ENCODE measurements at places on chromosomes 11 and 22.

- no peak for DNase-seq
Measured at GRCh38 chr11:44993971-44994704, 43.5 kb upstream of the TP53I11 start.

GRCh38 chr11:134317103-134317502, 14.7 kb upstream of the GLB1L2 start:
- DNase-seq = no peak

DNA sequence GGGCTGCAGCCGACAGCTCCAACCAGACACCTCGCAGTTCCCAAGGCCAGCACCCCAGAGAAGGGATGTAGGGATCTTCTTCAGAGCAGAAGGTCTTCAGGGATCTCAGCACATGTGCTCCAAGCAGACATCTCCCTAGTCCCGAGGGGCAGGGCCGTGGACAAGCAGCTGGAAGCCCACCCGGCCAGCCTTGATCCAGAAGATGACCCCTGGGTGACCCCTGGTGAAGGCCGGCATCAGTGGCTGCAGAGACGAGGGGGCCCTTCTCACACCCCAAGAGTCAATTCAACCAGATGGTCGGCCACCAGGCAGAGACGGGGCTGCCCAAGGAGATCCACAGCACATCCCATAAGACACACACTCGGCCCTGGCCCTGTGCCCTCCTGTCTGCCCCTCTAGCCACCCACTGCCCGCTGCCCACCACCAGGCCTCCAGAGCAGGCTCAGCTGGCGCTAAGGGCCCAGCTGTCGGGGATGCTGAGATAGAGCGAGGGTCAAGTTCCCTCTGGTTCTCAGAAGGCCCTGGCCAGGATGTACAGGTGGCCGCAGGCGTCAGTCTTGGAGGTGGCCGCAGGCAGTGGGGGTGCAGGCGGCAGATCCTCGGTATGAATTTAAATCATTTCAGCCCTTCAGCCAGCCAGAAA, 168.3 kb downstream of the BRD1 start:
- no peak for DNase-seq

- DNase-seq = no peak
Measured at GRCh38 chr11:38060136-38060535, 1462.1 kb upstream of the RAG2 start.

DNA sequence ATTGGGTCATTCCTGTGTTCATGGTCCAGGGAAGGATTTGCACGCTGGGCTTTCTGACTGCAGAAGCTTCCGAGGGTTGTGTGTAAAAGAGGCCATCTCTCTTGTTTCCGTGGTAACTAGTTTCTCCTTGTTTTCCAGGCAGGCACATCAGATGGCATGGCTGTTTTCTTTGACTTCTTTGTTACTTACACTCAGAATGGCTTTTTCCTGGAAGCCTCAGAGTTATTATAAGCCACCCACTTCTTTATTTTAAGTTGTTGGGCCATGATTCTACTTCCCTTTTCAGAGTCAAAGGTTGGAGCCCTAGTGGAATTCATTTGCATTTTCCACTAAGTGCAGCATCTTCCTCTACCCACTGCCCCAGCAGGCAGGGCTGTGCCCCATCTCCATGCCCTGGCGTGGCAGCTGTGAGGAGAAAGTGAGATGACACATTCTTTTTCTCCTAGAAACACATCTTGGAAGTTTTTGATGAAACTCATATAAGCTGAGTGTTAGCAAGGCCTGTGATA, 94.9 kb downstream of the PRR5L start:
- no peak for DNase-seq

- DNase-seq = peak; percentile 91
Measured at GRCh38 chr11:102109896-102110760, at the start of gene YAP1. Gene YAP1 (plus strand): TSS chr11:102110447. CDS start chr11:102110849, 402 bp downstream.

DNA sequence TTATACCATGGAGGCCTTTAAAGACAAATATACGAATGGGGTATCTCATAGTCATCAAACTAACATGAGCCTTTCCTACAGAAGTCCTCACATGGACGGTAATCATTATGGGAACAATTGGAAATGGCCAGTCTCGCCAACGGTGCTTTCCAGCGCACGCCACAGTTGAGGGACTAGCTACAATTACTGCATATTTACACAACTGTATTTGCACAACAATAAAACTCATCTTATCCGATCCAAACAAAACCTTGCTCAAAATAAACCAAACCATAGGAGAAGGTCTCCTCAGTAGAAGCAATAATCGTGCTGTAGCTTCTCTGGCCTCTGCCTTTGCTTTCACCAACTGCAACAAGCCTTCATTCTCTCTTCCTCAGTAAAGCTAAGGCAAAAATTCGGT, 5.9 kb downstream of the CADM1 start:
- no peak for DNase-seq

DNA sequence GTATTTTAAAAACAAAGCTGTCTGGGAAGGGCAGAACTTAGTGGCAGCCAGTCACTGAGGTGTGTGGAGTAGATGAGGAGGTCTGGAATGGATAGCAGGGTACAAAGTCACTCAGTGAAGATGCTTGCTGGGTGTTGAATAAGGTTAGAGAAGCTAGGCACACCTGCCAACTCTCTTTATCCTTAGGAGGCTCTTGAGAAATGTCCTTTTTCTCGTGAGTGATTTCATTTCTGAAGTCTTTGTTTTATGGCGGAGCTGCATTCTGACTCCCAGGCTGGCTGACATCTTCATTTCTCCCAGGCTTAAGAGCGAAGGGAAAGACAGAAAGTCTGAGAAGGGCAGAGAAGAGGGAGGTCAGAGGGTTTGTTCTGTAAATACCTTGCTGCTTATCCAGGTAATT, 31.0 kb downstream of the CECR2 start:
- DNase-seq = no peak

- DNase-seq = no peak
Measured at GRCh38 chr11:126823274-126823673, 177.3 kb downstream of the KIRREL3 start.

DNA sequence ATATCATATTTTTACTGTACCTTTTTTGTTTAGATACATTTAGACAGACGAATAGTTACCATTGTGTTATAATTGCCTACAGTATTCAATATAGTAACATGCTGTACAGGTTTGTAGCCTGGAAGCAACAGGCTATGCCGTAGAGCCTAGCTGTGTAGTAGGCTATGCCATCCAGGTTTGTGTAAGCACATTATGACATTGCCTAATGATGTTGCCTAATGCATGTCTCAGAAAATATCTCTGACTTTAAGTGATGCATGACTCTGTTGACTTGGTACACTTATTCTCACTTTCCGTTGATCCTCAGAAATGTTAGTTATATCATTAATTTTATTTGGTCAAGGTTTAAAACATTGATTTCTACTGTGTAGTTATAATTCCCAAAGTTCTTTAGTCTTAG, 39.9 kb downstream of the OR2AT4 start:
- DNase-seq = no peak

DNA sequence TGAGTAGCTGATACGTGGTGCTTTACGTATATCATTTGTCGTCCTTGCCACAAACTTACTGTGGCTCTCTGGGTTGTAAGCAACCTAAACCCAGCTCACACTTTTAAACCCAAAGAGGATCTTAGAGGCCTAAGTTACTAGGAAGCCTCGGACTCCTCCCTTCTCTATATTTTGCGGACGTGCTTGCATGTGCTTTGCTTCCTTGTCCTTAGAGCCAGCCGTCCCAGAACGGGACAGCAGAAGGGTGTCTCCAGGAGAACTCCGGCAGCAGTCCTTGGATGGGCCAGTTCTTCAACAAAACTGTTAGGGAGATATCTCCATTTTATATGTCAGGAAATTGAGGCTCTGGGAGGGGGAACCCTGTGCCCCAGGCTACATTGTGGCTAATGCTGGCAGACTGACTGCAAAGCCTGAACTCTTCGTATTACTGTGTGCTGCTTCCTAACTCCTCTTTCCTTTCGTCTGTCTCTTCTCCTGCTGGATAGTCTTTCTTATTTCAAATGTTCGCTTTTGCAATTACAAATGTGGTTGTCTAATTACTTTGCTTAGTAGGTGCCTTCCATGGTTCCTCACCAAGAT, 33.8 kb downstream of the TNRC6B start:
- no peak for DNase-seq

DNA sequence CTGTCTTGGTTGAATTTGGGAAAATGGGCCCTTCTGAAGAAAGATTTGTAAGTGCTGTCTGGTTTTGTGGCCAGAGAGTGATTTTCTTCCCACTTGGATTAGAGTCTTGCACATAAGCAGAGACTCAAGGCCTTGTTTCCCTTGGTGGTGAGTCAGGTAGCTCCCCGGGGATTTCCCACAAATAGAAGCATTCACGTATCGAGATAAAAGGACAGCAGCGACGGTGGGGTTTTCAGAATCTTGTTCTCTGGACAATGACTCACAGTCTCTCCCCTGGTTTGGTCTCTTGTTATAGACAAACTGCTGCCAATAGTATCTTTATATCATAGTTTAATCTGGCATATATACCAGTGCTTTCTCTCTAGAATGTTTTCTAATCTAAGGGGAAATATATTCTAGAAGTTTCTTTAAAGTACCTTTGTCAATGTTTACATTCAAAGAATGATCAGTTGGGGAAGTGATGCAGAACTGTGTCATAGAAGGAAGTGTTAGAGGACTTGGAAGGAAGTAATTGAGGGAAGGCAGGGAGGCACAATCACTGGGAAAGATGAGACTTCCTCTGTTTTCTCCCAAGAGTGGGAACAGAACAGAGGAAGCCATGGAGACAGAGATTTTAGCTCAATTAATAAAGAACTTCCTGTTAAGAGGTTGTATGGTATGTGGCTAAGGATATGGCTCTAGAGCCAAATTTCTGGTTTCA, 18.1 kb downstream of the POLA2 start:
- DNase-seq = no peak

DNA sequence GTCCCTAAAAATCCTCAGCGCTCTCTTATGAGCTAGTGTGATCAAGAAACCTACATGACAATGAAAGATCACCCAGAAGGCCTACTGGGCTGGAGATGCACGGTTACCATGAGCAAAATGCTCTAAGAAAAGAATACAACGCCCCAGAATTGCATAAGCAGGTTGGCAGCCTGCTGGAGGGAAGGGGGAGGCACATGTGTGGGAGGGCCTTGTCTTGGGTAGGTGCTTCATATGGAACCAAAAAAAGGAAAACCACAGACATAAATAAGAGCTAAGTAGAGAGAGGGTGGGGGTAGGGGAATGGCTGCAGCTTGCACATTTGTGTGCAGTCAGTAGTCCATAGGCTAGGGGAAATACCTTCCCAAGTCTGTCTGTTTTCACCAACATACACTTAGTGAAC, 2.8 kb downstream of the SIAE start:
- no peak for DNase-seq

GRCh38 chr11:39678996-39679395, 1780.5 kb downstream of the LRRC4C start:
- no peak for DNase-seq

- no peak for DNase-seq
Measured at GRCh38 chr22:38032681-38033521, 24.3 kb upstream of the PICK1 start.

DNA sequence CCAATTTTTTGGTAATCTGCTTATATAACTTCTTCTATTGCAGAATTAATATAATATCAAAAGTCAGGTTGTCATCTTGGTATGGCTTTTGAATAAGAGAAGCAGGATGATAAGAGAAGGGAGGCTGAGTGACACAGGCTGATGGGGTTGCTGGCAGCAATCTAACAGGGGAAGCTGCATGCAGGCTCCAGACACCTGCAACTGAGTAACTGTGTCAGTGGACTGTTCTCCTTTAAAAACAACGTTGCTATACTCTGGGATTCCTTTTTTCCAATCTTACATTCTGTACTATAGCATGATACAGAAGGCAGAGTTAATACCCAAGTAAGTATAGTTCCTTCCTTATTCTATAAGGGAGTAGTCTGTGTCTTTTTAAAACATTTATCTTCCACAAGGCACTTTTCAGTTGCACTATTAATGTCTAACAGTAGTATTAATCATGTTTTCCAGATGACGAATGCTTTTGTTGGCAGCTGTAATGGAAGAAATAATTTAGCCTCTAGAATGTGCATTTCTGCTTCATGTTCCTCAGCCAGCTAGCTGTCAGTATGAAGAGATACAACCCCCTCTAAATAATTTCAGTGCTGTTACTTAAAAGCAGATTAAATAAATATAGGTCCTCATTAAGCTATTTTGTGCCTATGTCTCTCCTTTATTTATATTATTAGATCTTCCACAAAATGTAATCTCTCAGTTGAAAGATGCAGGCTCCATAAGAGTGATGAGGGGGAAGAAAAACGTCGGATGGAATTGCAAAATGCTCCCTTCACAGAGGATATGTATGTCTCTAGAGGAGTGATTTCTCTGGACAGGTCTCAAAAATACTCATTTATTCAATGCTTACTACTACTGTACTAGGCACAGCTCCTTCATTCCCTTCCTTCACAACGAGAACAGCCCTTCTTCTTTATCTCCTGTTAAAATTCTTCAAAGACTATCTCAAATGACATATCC, 50.8 kb downstream of the ATG16L2 start:
- no peak for DNase-seq

DNA sequence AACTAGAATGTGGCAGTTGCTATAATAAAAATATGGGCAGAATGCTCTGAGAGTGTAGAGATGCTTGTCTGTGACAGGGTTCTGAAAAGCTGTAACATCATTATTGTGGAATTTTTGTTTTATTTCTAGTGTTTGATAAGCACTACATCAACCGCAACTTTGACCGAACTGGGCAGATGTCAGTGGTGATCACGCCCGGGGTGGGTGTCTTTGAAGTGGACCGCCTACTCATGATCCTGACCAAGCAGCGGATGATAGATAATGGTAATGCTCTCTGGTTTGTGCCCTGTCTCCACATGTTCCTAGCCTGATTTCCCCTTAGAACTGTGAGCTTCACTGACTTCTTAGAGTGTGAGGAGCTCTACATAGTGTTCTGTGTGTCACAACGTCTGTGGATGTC, 48.8 kb downstream of the DEPDC5 start:
- no peak for DNase-seq

- DNase-seq = no peak
Measured at GRCh38 chr11:9903579-9903978, 239.7 kb downstream of the SWAP70 start.

DNA sequence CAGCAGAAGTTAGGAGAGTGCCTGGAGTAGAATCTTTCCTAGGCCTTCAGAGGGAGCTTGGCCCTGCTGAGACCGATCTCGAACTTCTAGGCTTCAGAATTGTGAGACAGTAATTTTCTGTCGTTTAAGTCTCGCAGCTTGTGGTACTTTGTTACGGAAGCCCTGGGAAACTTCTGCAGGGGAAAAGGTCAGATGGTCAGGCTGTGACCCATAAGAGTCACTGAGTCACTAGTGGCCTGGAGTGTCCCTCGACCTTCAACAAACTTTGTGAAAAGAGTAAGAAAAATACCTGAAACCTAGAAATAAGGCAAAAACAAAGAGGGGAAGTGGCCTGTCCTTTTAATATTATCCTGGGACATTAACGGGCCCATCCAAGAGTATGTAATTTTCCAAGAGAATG, 34.6 kb downstream of the CSNK2A3 start:
- no peak for DNase-seq

- no peak for DNase-seq
Measured at GRCh38 chr11:72578051-72578450, 96.2 kb downstream of the PDE2A start.

GRCh38 chr22:47656806-47657205, 894.4 kb downstream of the TBC1D22A start:
- no peak for DNase-seq

- DNase-seq = no peak
Measured at GRCh38 chr11:113026778-113027177, 65.6 kb downstream of the NCAM1 start.
